T-helper 1 cell (primary cell): ENCODE measurements at places on chromosomes 3 and 15.

- no peak for DNase-seq
These were observed 118.8 kb upstream of the PDZRN3 start for GRCh38 chr3:73743551-73743950.

DNA sequence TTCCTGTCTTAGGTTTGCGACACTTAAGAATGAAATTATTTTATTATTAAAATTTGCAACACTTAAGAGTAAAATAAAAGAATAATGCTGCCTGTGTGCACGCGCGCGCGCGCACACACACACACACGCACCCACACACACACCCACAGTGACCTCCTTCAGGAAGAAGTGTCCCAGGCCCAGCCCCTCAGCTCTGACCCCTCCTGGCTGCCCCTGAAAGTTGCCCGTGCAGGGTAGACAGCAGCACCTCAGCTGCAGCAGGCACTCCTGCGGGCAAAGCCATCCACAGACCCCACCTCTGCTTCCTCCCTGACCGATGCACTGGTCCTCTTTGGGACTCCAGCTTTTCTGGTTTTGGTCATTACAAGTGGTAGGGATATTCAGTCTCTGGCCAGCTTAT is 478.2 kb downstream of the NTRK3 start:
- no peak for DNase-seq

- no peak for DNase-seq
These were observed 46.6 kb downstream of the MAGI1 start for GRCh38 chr3:65992106-65992505.

DNA sequence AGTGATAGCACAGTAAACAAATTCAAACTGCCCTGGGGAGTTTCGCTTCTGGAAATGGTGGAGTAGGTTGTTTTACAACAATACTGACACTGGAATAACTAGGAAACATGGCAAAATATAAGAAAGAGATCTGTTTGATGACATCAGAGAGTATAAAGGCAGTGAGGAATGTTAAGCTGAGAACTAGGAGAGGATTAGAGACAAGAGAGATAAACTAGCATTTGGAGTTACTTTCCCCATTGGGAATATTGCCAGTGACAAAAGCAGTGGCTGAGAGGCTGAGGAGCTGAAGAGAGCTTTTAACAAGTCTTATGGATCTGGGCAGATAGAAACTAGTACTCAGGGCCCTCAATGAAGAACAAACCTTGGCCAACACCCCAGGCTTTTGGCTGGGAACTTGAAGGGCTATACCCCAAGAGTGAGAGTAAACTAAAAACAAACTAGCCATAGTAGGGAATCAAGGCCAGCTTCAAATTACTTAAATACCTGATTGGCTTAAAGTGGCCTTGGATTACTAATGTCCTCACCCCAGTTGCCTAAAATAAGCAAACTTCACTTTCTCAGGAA is 280.4 kb downstream of the KLF13 start:
- DNase-seq, result no peak

DNA sequence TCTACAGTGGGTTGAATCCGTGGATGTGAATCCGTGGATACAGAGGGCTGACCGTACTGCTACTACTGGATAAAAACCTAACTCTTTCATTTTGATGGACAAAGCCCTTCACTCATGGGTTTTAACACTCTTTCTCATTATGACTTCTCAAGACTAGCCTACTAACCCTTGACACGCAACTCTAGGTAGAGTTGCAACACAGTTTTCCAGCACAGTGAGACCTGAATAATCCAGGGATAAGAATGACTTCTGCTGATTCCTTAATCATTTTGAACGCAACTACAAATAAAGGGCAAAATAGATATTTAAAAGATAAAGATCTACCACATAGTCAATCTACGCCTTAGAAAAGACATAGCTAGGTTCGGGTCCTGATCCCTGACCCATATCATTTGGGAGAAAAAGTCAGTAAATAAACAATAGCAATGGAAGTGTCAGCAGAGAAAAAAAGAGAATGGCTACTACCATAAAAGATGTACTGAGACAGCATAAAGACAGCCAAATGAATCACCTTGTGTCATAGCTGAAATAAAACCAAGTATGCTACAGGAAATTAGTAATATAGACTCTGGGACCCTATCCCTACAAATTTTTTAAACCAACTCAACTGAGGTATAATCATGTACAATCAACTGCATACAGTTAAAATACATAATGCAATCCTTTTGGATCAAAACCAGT is 87.6 kb downstream of the DPH6 start:
- DNase-seq, result no peak

GRCh38 chr3:5441401-5441800 is 253.9 kb downstream of the EDEM1 start:
- no peak for DNase-seq

GRCh38 chr3:27661797-27662196 is 60.3 kb downstream of the EOMES start:
- peak; percentile 18 for DNase-seq

DNA sequence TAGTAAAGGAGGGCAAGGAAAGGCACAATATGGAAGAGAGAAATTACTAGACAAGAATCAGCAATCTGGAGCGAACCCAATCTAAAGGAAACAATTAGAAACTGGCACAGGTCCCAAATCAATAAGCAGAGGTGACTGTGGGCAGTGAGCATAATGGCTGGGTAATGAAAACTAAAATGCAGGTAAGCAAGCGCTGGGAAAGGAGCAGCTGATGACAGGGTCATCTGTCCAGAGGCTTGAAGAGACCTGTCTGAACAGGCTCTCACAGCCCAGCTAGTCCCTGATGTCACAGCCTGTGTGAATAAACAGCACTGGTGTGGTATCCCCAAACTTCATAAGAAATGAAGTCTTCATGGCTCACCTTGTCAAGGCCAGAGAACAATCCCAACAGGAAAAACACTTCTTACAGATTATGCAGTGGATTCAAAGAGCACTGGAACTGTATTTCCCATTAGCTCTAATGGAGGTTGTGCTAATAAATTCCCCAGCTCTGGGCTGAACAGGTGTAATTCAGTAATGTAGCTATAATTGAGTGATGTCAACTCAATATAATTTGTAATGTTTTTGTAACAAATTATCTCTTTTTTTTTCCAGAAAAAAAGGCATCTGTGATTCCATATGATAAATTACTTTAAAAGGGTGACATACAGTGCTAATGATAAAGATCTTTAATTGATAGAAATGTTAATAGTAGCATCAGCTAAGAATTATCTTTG is 197.3 kb downstream of the FHIT start:
- DNase-seq, result no peak

DNA sequence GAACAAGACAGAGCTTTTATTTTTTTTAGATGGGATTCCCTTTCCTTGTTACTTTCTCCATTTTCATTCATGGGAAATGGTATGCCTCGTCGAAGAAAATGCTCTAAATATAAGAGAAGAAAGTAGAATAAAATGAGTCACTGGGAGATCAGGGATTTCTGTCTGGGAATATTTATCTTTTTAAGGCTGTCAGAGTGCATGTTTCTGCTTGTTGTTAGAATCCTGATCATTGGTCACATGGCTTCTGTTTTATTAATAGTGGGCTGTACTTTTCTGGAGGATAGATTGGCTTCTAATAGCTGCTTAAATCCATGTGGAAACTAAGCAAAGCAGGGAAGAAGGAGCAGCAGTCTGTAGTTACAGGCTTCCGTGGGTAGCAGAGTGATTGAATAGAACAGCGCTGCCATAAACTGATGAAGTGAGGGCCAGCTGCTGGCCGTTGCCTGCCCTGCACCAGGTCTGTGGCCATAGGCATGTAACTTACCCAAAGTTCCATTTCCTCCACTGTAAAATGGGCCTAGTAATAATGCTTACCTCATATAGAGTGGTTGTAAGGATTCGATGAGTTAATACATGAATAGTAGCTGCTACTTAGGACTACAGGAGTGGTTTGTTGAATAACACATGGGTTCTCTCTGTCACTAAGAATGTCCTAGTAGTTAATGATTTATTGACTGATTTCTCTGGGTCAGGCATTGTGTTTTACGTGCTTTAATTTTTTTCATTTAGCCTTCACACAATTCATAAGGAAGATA is 289.9 kb downstream of the SATB1 start:
- no peak for DNase-seq

- DNase-seq, result no peak
These were observed 2.0 kb downstream of the SAMD7 start for GRCh38 chr3:169913323-169913722.

DNA sequence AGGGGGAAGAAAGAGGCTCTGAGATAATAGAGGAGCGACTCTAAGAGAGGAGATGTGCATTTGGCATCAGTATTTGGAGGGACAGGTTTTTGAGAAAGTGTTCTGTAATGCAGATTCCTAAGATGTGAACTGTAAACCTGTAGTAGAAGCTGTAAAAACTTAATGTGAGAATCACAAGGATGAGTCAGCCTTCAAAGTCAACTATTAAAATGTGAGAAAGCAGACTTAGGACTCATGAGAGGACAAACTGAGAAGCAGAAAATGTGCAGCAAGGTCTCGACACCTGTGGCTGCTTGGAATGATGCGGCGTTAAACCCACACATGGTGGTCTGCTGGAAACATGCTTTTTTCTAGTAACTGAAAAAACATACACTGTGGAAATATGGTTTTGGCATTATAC is 36.0 kb downstream of the USP13 start:
- no peak for DNase-seq

DNA sequence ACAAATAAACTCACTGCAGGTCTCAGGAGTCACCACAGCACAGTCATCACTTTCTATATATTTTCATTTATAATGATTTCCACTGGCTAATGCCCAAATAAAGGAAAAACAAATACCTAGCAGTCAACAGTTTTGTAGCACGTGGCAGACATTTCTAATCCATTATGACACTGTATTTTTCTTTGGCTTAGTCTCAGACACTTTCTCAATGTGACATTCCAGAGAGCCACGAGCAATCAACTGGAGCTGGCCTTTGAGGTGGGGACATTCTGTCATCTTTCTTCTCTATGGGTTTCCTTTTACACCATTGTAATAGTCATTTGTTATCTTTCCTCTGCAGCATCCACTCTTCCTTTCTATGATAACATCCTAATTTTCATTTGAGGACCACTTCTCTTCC is 119.7 kb downstream of the WNT5A start:
- no peak for DNase-seq

- DNase-seq, result no peak
These were observed 162.7 kb downstream of the ALCAM start for GRCh38 chr3:105529456-105529855.

- no peak for DNase-seq
These were observed 199.9 kb downstream of the FNDC3B start for GRCh38 chr3:172239218-172239790.

DNA sequence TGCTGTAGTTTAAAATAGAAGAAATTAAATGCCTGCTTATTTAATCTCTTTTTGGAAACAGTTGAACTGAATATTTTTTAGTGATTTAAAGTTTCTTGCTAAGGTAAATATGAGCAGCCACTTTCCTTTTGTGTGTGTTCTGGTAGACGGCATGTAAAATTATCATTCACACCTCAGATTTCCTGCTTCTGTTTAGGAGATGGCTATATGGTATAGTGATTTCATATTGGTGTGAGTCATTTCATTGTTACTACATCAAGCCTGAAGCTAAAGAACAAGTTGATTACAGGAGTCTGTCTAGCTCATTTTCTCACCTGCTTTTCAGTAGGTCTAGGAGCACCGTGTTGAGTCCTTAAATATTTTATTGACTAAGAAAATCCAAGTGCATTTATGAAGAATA is 2.2 kb downstream of the LRCH3 start:
- no peak for DNase-seq

- DNase-seq, result no peak
These were observed 51.2 kb upstream of the THRB start for GRCh38 chr3:24545887-24546286.
